ENCODE measurements at places on chromosomes 1 and 21.

GRCh38 chr1:227745568-227746265, 10.5 kb downstream of the SNAP47 start:
- no peak for DNase-seq

DNA sequence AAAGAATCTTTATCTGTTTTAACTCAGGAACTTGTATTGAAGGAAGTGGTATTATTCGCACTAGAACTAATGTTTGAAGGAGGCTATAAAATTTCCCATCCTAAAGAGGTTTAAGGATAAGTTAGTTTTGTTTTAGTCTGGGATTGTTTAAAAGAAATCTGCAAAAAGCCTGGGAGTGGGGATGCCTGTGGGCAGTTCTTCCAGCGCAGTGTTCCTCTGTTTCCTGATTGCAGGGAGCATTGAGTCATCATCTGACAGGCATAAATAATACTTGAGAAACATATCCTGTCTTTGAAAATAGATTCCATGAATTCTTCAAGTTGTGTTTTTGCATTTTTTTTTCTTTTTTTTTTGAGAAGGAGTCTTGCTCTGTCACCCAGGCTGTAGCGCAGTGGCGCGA, 350.8 kb upstream of the PTBP2 start:
- no peak for DNase-seq

GRCh38 chr21:28280611-28281010, 712.1 kb downstream of the LTN1 start:
- DNase-seq: no peak

DNA sequence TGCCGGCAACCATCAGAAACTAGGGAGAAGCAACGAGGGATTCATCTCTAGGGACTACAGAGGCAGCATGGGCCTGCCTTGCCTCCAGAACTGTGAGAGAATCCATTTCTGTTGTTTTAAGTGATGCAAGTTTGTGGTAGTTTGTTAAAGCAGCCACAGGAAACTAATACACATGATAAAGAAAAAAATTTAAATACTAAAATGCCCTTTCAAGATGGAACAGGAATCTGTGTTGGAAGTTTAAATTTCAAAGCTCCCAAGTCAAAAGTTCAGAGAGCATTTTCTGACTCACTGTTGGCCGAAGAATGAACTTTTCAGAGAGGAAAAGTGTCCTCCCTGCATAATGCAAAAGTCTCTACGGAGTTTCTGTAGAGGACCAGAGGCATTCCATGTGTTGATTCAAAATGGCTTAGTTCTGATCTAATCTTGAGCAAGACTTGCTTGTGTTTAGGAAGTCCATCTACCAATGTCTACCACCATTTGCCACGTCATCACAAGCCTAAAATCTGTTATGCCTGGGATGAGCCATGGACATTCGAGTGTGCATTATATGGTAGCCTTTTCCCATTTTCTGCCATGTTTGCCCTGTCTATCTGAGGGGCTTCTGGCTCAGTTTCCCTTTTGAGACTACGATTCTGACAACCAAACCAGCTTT, 22.4 kb upstream of the ARHGAP29 start:
- DNase-seq: no peak

GRCh38 chr1:86150553-86151055, 6.0 kb downstream of the COL24A1 start:
- DNase-seq: no peak

GRCh38 chr1:3483801-3484444, 29.5 kb downstream of the ARHGEF16 start:
- DNase-seq: peak; percentile 35

DNA sequence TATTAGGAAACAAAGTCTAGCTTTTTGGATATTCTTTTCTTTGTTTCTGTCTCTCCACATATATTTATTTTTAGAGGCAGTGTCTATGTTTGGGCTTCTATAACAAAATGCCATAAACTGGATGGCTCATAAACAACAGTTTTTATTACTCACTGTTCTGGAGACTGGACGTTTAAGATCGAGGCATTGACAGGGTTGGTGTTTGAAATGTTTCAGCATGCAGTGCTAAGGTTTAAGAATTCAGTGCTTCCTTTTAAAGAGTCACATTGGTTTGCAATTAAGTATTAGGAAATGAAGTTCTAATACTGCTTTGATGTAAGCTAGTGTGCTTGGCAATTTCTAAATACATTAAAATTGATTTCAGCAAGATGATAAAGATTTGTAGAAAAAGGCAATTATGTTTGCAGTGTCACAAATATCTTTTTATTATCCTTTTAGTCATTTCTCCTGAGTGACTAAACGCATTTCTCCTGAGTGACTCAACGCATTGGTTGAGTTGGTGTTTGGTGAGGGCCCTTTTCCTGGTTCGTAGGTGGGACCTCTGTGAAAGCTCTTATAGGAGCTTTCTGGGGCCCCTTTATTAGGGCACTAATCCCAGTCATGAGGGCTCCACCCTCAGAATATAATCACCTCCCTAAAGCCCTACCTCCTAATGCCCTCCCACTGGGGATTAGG, 317.0 kb downstream of the USP25 start:
- no peak for DNase-seq

DNA sequence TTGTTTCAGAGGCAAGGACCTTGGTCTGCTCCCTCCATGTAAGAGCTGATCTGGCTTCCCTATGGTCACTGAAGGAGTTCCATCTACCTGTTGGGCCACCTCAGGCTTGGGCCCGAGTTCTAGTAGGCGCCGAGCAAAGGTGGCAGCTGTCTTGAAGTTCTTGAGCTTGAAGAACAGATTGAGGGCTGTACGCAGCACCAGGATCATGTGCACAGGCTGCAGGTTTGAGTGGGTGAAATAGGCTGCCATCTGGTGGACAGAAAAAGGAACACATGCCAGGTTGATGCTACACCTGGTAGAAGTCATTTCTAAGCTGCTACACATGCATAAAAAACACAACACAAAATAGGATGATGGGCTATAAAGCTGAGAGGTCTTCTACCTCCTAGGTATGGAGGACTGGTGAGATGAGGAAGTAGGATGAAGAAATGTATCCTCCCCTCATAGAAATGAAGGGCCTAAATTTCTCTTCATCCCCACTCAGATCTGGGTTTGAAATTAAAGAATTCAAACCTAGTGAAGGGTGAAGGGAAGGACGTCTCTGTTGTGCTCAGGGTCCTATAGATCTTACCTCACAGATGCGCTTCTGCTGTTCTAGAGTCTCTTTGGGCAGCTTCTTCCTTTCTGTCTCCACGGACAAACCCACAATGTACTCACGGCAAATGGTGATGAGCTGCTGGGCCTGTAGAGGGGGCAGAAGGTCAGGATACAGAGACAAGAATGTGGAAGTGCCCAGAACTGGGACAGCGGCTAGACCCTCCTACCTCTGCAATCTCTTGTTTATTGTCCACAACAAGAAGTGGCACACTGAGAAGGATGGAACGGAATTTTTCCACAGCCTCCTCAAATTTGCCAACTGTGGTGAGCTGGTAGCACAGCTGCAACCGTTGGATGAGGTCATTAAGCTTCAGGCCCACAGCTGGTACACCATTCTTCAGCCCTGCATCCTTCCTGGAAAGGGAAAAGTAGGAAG, 6.6 kb upstream of the PEX19 start:
- DNase-seq: peak; percentile 39

DNA sequence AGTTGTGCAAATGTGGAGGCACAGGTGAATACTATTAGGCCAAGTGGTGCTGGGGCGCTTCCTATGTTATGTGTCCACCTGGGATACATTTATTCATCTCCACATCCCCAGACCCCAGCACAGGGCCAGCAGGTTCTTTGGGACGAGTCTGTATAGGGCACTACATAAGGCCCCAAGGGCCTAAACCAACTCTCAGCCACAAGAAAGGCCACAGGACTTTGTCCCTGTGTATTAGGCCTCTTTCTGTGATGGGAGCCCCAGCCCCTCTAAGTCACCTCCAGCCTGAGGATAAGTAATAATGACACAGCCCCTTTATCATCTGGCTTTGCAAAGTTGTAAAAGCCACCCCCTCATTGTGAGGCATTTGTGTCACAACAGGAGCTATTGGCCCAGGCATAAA, 79.2 kb upstream of the CD1D start:
- no peak for DNase-seq

- no peak for DNase-seq
These were observed 43.8 kb downstream of the CD53 start for GRCh38 chr1:110916669-110917306.

GRCh38 chr1:217010253-217010652, 287.0 kb upstream of the ESRRG start:
- no peak for DNase-seq

DNA sequence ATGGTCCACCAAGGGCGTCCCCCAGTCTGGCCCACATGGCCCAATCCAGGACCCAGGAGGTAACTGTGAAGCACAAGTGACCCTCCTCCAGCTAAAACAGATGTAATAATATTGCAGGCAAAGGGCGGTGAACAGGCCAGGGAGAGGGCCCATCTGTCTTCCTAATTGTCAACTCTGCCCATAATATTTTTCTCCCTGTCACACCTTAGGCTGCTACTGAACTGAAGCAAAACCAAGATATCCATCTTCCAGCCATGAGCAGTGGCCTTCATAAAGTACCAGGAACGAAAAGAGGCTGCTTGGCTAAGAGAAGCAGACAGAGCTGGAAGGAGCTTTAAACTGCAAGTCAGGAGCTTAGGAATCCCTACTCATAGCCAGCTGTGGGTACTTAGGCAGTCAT, 3.1 kb downstream of the KANK4 start:
- DNase-seq: no peak

Data from stimulated activated CD4-positive, alpha-beta T cell treated with anti-CD3 and anti-CD28 coated beads, Interleukin-1b, Interleukin-23, amount 100 ng/mL, for 1 hour (primary cell).